ENCODE measurements at places on chromosomes 3 and 15.

GRCh38 chr3:45848392-45848791, 6.5 kb upstream of the LZTFL1 start:
- no peak for DNase-seq

GRCh38 chr3:64501298-64501906, 186.4 kb downstream of the ADAMTS9 start:
- no peak for DNase-seq

DNA sequence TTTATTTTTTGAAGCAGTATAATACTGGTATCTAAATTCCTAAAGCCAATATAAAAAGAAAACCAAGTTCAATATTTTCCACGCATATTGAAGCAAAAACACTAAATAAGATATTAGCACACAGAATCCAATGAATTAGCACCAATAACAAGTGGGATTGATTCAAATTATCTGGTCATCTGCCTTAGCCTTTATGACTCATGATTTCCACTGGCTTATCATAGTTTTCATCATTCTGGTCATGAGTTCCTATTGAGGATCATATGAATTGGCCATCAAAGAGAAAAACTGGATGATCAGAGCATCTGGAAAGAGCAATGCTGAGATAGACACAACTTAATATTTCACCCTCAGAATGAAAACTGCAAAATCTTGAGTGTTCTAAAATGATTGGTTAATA, 809.9 kb downstream of the MCTP2 start:
- DNase-seq: no peak

DNA sequence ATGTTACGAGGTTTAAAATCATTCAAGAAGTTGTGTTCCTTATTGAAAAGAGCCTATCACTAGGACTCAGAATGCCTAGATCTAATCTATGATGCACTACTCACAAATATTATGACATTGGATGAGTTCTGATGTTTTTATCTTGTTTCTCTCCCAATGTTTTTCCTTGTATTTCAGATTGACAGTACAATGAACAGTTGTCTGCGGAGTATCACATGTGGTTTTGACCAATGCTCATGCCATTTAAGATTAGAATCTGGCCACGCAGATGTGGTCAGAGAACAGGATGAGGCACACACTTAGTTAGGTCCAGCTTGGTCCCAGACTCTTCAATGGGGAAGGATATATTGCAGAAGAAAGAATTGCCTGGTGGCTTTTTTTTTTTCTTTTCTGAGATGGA, 25.6 kb upstream of the CCDC50 start:
- no peak for DNase-seq

DNA sequence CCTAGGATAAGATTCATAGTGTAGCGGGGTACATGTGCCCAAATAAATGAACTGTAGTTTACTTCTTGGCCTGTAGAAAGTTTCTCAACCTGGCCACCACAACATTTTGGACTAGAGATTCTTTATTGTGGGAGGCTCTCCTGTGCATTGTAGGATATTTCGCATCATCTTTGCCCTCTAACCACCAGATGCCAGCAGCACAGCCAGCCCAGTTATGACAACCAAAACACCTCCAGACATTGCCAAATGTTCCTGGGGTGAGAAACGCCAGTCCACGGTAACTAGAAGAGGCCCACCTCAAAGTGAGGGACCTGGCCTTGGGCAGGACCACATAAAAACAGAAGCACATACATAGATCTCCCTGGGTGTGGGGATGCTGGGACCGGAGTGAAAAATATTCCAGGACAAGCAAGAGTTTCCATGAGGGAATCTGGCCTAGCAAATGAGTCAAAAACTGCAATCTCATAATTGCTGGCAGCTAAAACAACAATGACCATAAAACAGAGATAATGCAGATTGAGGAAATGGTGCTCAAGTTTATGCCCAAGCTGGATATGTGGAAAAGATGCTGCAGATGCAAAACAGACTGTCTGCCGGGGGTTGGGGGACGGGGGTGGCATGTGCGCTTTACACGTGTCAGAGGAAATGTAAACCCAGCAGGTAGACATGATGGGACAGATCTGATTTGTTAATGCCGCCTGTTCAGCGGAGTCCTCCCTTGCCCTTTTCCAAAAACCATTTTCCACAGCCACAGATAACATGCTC, 39.7 kb downstream of the ARHGEF3 start:
- no peak for DNase-seq

GRCh38 chr3:76096836-76097588, 311.7 kb upstream of the ZNF717 start:
- no peak for DNase-seq

GRCh38 chr15:89964232-89964954, 36.7 kb upstream of the ZNF710 start:
- no peak for DNase-seq

- DNase-seq: no peak
Observed at GRCh38 chr3:49628249-49628648, 45.9 kb upstream of the APEH start.
